ENCODE measurements at places on chromosomes 11 and 22.

DNA sequence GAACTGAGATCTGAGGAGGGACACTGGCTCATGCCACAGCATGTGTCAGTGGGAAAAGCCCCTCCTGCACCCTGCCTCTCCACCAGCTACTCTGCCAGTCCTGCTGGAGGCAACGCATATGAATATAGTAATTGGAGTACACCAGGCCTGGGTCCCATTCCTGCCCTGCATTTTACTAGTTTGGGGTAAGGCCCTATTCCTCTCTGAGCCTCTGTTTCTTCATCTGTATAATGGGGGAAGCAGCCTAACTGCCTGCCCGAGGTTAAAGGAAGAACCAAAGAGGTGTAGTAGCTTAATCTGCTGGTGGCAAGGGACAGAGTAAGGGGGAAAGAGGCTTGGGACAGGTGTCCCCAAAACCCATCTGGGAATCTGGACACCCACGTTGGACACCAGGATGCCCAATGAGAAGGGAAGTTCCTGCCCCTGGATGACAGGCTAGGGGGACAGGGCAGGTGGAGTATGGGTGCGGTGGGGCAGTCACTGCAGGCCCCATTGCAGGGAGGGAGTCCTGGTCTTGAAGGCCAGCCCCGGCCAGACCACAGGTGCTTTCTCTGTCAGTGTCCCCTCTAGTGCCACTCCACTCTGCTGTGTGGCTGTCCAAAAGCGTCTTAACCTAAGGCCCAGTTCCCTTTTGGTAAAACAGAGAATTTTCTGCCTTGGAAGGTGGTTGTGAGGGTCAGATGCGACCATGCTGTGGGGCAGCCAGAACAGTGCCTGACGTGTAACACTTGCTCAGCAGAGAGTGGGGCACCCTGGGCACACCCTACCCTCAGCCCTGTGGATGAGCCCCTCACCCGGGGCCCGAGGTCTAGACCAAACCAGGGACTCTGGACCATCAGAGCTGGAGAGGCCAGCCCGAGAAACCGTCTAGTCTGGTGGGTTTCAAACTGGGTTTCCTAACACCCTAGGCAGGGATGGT is 11.5 kb downstream of the TSKU start:
- no peak for DNase-seq

DNA sequence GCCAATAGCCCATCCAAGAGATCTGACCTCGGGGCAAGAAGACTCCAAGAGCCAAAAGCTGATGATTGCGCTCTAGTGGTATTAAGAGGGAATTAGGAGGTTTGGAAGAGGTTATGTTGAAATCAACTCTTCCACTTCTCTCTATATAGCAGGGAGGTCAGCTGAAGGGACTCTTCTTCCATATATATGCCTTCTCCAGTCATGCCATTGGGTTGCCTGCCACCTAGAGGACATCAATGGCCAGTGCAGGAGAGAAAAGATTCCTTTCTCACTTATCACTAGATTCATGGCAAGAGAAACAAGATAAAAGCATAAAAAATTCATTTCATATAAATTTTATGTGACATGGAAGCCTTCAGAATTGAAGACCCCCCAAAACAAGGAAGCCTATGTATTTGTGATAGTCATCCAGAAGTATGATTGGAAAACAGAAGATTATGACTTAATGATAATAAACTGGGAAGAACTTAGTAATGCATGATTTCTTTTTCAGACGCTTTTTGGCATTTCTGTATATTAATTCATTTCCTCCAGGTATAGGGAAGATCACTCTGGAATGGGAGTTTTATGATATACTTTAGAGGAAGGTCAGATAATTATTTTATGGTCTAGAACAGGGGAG is 435.1 kb upstream of the DDI1 start:
- DNase-seq, result peak; percentile 4

GRCh38 chr22:29820961-29821290 is 17.1 kb downstream of the ASCC2 start:
- no peak for DNase-seq

DNA sequence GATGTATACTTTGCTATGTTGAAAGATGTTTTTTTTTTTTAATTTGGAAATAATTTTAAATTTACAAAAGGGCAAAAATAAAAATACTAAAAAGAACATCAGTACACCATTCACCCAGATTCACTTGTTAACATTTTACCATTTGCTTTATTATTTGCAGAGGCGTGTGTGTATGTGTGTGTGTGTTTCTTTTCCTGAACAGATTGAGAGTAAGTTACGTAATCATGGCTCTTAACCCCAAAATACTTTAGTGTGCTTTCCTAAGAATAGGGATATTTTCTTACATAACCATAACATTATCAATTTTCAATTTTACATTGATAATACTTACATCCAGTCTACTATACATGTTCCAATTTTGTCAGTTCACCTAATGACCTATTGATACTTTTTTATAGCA is 91.5 kb upstream of the HORMAD2 start:
- DNase-seq, result no peak

DNA sequence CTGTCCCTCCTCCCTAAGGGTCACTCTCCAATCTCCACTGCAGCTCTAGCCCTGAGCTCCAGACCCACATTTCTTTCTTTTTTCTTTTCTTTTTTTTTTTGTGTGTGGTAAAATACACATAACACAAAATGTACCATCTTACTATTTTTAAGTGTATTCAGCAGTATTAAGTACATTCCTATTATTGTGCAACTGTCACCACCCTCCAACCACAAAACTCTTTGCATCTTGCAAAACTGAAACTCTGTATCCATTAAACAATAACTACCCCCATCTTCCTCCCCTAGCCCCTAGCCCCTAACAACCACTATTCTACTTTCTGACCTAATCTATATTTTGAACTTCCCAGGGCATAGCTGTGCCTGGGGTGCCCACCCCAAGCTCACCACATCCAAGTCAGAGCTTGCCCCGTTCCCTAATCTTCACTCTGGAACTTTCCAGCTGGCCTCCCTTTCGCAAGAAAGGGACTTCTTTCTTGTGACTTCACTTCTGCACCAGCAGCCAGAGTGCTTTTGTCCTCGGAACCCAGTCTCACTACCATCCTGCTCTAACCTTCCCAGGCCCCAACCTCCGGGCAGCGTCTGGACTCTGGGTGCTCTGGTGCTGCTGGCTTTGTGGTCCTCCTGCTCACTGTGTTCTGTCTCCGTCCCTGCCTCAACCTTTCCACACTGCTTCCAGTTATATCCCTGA is 30.7 kb downstream of the PARVG start:
- no peak for DNase-seq

- no peak for DNase-seq
Measured at GRCh38 chr11:78577495-78577894, 2.8 kb upstream of the NARS2 start.

DNA sequence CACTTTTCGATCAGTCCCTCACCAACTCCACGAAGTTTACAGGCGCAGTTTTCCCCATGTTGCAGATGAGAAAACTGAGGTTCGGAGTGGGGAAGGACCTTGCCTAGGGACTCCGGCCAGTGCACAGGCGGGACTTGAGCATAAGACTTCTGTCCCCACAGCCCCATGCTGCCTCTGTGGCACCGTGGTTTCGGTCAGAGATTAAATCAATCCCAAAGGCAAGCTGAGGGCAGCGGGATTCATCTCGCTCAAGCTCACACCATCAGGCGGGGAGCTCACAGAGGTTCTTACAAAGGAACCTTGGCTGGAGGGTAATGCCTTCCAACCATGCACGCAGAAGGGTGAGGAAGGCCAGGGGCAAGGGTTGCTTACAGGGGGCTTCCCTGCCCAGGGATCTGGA is 115.5 kb downstream of the PHF21B start:
- DNase-seq, result no peak

GRCh38 chr22:27252282-27253049 is 549.1 kb downstream of the MN1 start:
- DNase-seq, result no peak

GRCh38 chr11:70710192-70710591 is 311.9 kb downstream of the CTTN start:
- no peak for DNase-seq
